ENCODE measurements at places on chromosomes 2 and 18.

GRCh38 chr2:126886211-126886915, 12.3 kb upstream of the TEX51 start:
- no peak for DNase-seq

DNA sequence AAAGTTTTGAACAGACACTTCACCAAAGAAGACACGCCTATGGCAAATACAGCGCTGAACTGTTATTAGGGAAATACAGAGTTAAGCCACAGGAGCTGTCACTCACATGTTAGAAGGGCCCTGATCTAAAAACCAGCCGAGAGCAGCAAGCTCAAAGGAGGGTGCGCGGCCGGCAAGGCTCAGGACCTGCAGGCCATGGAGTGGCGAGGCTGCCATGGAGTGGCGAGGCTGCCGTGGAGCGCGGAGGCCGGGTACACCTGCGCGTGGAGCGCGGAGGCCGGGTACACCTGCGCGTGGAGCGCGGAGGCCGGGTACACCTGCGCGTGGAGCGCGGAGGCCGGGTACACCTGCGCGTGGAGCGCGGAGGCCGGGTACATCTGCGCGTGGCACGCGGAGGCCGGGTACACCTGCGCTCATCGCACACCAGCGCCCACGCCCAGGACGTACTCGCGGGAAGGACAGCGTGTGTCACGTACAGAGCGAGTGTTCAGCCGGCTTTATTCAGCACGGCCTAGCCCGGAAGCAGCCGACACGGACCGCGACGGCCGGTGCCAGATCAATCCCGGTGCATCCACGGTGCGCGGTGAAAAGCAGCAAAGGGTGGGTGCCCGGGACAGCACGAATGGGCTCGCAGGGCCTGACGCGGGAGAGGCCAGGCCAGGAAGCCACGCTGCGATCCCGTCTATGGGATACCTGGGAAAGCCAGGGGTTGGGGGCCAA, 68.8 kb downstream of the SLC66A2 start:
- DNase-seq = no peak

DNA sequence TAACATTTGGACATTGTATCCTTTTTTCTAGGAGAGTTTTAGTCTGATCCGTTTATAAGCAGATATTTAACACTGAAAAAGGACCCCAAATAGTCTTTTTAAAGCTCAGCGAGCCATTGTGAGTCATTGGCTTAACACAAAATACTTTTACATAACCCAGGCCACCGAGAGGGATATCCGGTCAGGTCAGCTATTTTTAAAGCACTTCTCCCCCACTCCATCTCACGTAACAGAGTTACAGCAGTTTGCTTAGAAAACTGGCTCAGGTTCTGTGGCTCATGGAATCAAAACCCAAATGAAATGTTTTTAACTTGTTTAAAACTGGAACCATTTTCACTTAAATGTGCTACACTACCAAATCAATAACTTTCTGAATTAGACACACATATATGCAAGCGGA, 23.9 kb downstream of the COL4A3 start:
- no peak for DNase-seq

DNA sequence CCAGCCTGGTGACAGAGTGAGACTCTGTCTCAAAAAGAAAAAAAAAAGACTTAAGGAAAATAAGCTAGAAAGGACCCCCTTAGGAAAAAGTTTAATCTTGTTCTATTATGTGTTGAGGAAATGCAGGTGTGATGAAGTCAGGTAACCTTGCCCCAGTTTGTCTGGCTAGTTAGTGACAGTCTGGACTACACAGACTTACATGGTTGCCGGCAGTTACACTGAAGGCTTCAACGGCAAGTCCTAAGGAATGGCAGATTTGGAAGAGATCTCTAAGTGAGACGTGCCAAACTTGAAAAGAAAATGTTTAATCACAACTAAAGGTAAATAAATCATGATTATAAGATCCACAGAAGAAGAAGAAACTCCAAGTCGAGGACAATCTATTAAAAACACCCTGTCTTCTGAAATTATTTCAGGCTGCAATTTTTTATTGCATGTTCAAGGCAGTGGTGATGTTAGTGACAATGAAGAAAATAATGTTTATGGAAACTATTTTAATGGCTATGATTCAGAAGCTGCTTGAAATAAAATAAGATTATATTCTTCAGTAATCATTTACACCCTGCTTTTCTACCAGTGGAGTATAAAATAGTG, 84.2 kb downstream of the TTC27 start:
- no peak for DNase-seq

- no peak for DNase-seq
These were observed 16.4 kb upstream of the SERPINB13 start for GRCh38 chr18:63570721-63571120.

DNA sequence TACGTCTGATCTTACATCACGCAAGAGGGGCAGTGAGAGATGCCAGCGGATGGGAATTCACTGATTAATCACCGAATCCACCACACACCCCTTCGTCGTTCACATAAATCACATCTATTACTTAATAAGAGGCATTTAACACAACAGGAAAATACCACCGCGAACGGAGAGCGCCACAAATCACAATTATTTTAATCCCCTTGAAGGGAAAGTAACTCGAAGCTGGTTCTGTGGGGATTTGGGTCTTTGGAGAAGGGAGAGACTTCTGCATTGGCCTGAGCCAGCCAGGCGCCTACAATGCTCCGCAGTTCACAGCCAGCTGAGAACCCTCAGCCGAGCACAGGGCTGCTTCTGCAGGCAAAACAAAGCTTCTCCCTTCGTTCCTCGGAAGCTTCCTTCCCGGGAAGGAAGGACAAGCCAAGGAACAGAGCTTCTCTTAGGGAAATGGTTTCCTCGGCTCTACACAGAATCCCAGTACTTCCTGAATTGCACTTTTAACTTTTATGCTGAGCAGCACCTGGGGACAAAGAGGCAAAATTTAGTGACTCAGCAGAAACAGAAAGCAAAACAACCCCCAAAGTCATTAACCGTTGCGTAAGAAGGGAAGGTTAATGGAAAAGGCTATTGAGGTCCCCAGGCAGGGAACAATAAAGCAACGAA, at the start of gene LRP1B:
LRP1B (minus strand) TSS at position 7 of the 660 bp plus-strand sequence. CDS start 287 bp downstream, outside the sequence.
- no peak for DNase-seq

DNA sequence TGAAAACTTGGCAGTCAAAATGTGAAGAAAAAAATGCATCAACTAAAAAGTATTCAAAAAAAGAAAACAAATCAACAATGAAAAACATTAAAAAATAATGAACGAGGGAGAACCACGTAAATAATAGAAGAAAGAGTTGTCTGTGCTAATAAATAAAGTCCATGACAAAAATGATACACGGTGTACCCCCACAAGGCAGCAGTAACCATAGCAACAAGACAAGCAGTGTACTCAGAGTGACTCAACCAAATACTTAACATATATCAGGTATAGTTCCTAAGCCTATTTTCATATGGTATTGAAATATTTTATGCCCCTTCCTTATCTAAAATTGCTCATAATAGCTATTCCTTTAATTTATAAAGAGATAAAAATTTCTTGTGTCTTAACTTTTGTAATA, 162.3 kb upstream of the TMEM200C start:
- DNase-seq = no peak

GRCh38 chr2:105644174-105644980, 100.3 kb upstream of the NCK2 start:
- no peak for DNase-seq

DNA sequence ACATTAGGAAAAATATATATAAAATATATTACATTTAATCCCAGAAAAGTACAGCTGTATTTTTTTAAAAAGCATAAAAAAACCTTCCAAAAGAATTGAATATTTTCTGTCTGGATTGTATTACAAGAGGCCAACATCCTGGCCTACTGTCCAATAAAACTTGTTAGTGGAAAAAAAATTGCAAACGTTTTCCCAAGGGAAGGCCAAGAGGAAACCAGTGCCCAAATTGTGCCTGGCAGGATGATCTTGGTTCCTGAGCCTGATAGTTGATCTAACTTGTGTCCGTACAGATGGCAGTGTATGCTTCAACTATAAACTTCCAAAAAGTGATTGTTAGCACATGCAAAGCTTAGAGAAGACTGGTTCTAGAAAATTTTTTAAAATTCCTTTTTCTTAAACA, 90.6 kb upstream of the LPIN2 start:
- DNase-seq = no peak

- no peak for DNase-seq
These were observed 13.8 kb downstream of the NBAS start for GRCh38 chr2:15547115-15547876.

DNA sequence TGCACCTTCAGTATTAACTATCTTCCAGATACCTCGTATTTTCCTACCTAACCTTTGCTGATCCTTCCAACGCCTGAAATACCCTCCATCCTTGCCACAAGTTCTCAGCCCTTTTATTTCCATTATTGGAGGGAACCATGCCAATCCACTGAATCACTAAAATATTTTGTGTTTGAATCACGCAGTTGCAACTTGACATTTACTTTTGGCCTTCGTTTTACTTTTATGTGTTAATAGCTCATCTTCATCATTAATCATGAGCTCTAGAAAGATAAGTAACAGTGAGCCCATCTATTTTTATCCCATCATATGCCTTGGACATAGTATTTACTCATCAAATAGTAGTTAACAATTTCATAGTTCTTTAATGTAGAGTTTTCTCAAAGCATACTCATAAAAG, 463.2 kb downstream of the THSD7B start:
- no peak for DNase-seq

DNA sequence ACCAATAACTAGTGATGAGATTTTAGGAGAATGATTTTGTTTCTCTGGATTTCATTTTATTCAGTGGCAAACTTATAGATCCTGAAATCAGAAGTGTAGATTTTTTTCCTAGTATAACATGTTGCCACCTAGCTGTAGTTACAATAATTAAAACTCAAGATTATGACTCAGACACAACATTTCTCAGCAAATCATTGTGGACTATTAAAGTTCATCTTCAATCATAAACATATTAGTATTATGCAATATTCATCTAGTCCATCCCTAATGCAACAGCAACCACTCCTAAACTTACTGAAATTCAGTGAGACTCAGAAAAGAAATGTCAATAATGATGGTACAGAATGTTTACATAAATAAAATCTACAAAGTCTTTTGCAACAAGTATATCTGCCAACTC, 51.3 kb downstream of the USP34 start:
- no peak for DNase-seq

- DNase-seq = no peak
These were observed at the start of gene DSG3 for GRCh38 chr18:31447530-31448191. Gene DSG3 (plus strand): TSS chr18:31447741. CDS start chr18:31447878, 137 bp downstream.

DNA sequence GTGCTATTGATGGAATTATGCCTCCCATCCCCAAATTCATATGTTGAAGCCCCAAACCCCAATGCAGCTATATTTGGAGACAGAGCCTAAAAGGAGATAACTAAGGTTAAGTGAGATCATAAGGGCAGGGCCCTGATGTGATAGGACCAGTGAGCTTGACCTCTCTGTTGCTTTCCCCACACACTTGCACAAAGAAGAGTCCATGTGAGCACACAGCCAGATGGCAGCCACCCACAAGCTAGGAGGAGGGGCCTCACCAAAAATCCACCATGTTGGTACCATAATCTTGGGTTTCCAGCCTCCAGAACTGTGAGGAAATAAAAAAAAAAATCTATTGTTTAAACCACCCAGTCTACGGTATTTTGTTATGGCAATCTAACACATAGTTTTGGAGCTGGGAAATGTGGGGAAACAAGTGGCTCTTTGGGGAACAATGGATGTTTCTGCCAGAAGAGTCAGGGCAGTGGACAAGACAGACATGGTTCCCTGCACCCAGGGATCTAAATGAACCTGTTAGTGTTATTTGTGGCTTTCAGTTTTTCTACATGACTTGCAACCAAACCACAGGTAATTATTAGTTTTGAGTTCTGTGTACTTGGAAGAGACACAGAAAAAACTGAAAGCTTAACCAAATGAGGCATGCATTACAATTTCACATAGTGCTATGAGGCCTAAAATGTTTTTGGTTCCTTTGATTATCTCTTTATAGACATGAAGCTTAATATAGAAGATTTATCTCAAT, 259.1 kb downstream of the LTBP1 start:
- no peak for DNase-seq

- DNase-seq = no peak
These were observed 107.6 kb upstream of the CAVIN2 start for GRCh38 chr2:191954451-191954850.

GRCh38 chr2:62785216-62785615, 79.7 kb downstream of the EHBP1 start:
- DNase-seq = no peak

DNA sequence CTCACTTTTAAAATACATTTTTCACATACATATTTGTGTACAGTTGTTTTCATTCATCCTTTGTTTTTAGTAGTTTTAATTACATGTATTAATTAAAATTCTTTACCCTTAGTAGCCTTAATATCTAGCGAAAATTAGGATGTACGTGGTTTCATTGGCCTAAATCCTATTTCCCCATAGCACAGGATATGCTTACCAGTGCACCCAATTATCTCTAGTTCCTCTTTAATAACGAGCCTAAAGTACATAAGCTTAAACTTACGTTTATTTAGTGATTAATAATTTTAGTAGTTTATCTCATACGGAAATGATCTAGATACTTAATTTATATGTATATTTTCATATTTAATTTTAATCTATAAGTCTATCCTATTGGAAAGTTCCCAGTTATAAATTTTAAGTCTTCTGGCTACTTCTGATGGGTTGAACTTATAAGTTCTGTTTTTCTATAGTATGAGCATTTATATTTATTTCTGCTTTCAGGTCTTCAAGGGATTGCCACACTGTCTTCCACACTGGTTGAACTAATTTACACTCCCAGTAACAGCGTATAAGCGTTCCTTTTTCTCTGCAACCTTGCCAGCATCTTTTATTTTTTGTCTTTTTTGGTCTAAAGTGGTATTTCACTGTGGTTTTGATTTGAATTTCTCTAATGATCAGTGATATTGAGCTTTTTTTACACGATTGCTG, 21.4 kb upstream of the RUFY4 start:
- no peak for DNase-seq

DNA sequence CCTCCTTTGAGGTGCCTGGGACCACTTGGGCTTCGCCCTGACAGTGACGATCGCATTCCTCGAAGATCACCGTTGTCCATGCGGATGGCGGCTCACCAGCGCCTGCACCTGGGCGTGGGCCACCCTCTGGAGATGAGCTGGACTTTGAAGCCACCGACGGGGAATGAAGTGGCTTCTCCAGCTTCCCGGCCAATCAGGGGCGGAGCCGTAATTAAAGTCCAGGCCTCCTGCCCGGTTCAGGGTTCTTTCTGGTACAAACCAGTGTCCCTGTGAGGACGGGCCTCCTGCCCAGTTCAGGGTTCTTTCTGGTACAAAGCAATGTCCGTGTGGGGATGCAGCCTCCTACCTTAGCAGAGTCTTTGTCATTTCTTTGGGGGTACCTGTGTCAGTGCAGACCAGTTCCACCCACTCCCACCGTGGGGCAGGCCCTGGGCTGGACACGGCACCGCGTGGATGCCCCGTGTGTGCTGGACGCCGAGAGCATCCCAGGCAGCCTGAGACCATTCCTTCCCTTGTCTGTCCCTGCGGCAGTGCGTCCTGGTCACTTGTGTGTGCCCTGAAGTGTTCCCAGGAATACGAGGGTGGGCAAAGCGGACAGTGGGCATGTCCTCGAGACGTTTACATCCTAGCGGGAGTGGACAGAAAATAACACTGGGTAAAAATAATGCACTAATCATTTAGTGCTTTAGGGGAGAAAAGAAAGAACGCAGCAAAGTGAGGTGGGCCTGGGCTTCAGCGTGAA, 55.0 kb downstream of the KCNG2 start:
- no peak for DNase-seq

GRCh38 chr2:226423498-226423960, 376.1 kb downstream of the IRS1 start:
- DNase-seq = peak; percentile 12

GRCh38 chr18:32049393-32050171, 31.0 kb downstream of the RNF125 start:
- no peak for DNase-seq

GRCh38 chr2:71923887-71924533, 223.7 kb downstream of the CYP26B1 start:
- peak; percentile 15 for DNase-seq

Data from stimulated activated CD4-positive, alpha-beta T cell treated with anti-CD3 and anti-CD28 coated beads, TNF-alpha, amount 100 ng/mL, for 4 hours (primary cell).